Activated CD4-positive, alpha-beta T cell treated with anti-CD3 and anti-CD28 coated beads, Interleukin-2, amount 10 ng/mL, durations not matched to agents 24 days and 14 days (primary cell): ENCODE measurements at places on chromosomes 2 and 18.

DNA sequence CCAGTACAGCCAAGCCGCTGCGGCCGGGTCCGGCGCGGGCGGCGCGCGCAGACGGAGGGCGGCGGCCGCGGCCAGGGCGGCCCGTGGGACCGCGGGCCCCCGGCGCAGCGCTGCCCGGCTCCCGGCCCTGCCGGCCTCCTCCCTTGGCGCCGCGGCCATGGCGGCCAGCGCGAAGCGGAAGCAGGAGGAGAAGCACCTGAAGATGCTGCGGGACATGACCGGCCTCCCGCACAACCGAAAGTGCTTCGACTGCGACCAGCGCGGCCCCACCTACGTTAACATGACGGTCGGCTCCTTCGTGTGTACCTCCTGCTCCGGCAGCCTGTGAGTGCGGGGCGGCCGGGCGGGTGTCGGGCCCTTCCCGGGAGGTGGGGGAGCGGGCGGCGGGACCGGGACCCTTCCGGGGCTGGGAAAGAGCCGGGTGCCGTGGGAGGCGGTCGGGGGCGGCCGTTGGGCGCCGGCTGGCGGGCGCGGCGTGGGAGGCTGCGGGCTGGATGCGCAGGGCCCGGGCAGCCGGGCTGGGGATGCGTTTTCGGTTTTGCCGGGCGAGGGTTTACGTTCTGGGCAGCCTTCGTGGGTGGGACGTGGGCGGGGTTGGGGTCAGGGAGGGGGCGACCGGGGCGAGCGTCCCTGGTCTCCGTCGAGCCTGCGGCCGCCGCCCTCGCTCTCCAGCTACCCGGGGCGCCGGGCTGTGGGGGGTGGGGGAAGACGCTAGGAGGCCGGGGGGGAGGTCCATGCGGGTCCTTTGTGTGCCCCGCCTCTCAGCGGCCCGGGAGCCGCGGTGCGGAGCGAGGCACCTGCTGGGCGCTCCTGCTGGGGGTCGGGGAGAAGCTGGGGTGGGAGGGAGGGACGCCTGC, 537 bp downstream of the AGFG1 start:
- peak; percentile 88 for DNase-seq

GRCh38 chr18:56315363-56315762, 323.0 kb downstream of the TXNL1 start:
- DNase-seq, result no peak

GRCh38 chr18:55588870-55589595, 1.0 kb upstream of the TCF4 start:
- no peak for DNase-seq

- DNase-seq, result no peak
Measured at GRCh38 chr2:37489041-37489456, 144.6 kb downstream of the QPCT start.

DNA sequence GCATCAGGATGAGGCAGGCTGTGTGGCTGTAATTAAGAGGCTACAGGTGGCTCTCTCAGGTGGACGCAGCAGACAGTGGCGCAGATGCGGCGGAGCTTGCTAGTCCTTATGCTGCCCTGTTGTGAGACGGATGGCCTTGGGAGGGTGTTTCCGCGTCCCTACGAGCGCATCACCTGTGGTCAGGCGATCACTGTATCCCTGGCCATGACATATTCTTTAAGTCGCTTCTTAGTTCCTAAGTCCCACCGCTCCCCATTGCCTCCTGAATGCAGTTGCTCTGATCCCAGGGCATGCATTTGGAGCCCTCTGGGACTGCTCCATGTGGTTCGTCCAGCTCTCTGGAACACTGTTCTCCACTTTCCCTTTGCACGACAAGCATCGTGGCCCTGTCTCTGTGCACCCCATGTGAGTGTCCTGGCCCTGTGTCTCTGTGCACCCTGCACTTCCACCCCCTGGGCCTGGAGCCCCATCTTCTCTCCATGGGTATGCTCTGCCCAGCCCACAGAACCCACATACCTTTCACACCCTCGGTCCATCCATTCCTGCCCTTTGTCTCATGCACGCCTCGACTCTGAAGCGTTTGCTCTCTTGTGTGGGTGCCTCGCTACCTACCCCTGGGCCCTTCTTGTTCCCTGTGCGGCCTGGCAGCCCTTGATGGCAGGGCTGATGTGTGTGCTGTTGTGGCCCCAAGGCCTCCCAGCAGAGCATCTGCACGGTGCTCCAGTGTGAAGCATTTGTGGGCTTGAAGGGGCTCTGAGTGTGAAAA, 74.4 kb downstream of the SH3RF3 start:
- DNase-seq, result no peak

DNA sequence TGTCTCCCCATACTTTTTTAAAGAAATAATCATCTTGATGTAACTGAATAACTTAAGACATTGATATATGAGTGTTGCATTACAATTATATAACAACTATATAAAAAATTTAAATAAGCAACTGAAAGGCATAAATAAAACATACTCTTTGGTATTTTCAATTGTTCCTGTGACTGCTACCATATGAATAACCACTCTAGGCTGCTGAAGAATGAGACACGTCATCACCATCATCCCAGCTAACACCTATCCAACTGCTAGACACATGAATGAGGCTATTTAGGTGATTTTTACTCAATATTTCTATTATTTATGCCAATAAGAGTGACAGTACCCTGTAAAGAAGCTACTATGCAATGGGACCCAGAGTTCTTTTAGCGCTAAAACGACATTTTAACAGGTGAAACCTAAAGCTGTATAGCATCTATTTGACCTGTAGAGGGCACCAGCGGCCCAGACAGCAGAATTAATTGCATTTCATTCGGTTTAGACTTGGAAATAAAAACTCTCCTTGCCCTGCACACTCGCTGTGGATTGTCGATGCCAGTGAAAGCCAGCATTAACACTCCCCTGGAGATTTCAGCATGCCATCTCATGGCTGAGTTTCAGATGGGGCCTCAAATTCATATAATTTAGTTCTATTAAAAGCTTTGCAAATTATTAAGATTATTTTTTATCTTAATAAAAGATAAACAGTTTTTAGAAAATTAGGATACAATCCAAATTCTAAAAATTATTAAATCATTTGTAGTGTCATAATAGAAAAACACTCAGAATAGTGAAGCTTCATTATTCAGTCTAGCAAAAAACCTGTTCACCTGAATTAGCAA, 89.4 kb upstream of the MAP2 start:
- DNase-seq, result peak; percentile 78

- DNase-seq, result no peak
Measured at GRCh38 chr2:50215736-50216135, 816.2 kb downstream of the NRXN1 start.

- DNase-seq, result no peak
Measured at GRCh38 chr2:158845859-158846258, 50.7 kb downstream of the DAPL1 start.

GRCh38 chr2:191018048-191018447, 4.1 kb upstream of the STAT1 start:
- DNase-seq, result no peak

GRCh38 chr2:58968885-58969284, 727.8 kb upstream of the FANCL start:
- no peak for DNase-seq

DNA sequence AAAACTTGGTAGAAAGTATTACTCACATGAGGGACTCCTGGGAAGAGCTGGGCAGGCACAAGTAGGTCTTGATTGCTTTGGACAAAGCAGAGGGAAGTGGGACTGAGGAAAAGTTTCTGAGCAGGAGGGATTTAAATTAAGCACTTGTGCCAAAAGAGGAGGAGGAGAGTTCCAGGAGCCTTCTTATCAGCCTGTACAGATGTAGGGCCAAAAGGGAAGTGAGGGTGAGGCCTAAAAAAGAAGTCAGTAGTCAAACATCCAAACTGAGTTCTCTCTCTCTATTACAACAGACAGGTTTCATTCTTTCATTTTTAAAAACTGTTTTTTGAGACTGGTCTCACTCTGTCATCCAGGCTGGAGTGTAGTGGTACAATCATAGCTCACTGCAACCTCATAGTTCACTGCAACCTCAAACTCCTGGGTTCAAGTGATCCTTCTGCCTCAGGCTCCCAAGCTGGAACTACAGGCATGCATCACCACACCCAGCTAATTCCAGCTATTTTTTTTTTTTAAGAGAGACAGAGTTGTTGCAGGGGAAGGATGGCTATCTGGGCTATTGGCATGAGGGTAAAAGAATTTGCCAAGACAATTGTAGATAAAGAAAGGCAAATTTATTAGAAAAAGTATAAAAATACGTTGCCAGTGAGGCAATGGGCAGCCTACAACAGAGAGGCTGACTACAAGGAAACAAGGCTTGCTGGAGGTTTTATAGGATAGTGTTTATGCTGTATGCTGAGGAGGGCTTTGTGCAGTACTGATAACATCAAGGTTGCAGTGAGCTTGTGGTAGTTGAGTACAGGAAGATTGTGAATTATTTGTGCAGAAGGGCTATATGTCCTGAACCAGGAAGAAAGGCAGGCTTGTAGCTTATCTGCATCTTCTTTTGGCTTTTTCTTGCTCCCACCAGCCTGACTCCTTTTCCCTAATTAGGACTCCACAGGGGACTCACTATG, 29.0 kb downstream of the CFAP210 start:
- no peak for DNase-seq

DNA sequence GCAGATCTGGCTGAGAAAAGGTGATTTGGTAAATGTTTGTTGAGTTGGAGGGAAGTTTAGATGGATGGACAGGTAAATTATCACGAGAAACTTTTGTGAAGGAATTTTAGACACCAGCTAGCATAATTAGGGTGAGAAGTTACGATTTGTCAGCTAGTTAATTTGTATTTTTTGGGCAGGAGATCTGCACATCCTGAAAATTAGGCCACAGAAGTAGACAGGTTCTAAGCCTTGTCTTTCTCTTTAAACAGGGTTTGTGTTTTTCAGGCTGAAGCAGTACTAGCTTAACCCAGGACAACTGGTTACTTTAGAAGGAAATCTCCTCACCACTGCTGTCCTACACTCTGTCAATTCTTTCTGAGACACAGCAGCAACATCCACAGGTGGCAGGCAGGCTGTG, 49.1 kb downstream of the DDX1 start:
- no peak for DNase-seq

- no peak for DNase-seq
Measured at GRCh38 chr2:149077861-149078260, 39.4 kb downstream of the LYPD6B start.
